Aortic smooth muscle cell (primary cell): ENCODE measurements at places on chromosomes 13 and 19. TPM values are rescaled to one million over a fixed set of nuclear protein-coding genes. Genes with fewer than 3 reads are reported as not detected.

Gene LAMP1
- total RNA-seq: 198 and 206 TPM in 2 replicates

Gene APOC4
- not detected in 2 replicates for total RNA-seq

Gene PRX
- total RNA-seq: 0.92 and 1.2 TPM in 2 replicates

Gene APC2
- 0.13 and 0.19 TPM in 2 replicates for total RNA-seq

Gene ZNF155
- 8.9 and 9.4 TPM in 2 replicates for total RNA-seq

Gene ZNF486
- total RNA-seq: 3.4 and 4.2 TPM in 2 replicates

Gene SUGT1
- total RNA-seq: 35.0 and 42.7 TPM in 2 replicates

Gene COX7A1
- 79.4 and 93.1 TPM in 2 replicates for total RNA-seq

Gene TBCB
- total RNA-seq: 265 and 341 TPM in 2 replicates

Gene SIGLEC8
- total RNA-seq: not detected in 2 replicates

Gene SHISA2
- under 0.01 TPM in 1 of 2 replicates, not detected in the other for total RNA-seq

Gene LILRA6
- not detected in 2 replicates for total RNA-seq

Gene IGSF23
- not detected in 2 replicates for total RNA-seq

Gene NDUFA11
- total RNA-seq: 216 and 293 TPM in 2 replicates

Gene DZIP1
- total RNA-seq: 30.0 and 31.1 TPM in 2 replicates

Gene WASF3
- total RNA-seq: 9.5 TPM in 2 replicates

Gene KLK13
- total RNA-seq: not detected in 2 replicates

Gene THSD1
- total RNA-seq: 5.6 and 6.9 TPM in 2 replicates

Gene MCEMP1
- total RNA-seq: not detected in 2 replicates

Gene ZNF90
- total RNA-seq: 0.92 and 0.99 TPM in 2 replicates

Gene RAB11B
- 63.0 and 81.0 TPM in 2 replicates for total RNA-seq

Gene FLT3LG
- 3.3 and 5.2 TPM in 2 replicates for total RNA-seq

Gene PNMA8A
- 1.2 and 4.8 TPM in 2 replicates for total RNA-seq

Gene CGB2
- total RNA-seq: not detected in 2 replicates

Gene KLK12
- not detected in 2 replicates for total RNA-seq

Gene STOML3
- not detected in 2 replicates for total RNA-seq

Gene ZNF71
- 4.8 and 5.0 TPM in 2 replicates for total RNA-seq

Gene ZSWIM9
- total RNA-seq: 1.4 and 2.1 TPM in 2 replicates

Gene TNFSF11
- total RNA-seq: 0.12 TPM in 1 of 2 replicates, not detected in the other

Gene GARIN5A
- total RNA-seq: 0.26 TPM in 1 of 2 replicates, not detected in the other

Gene LILRA1
- total RNA-seq: not detected in 2 replicates

Gene RPS15
- total RNA-seq: 434 and 444 TPM in 2 replicates

Gene NLRP11
- not detected in 2 replicates for total RNA-seq

Gene GDF15
- 41.1 and 66.9 TPM in 2 replicates for total RNA-seq

Gene C19orf85
- not detected in 2 replicates for total RNA-seq

Gene TRPC4
- 13.1 and 17.2 TPM in 2 replicates for total RNA-seq

Gene TEX101
- total RNA-seq: not detected in 2 replicates

Gene GPR183
- not detected in 2 replicates for total RNA-seq

Gene ZNF793
- 0.87 and 1.6 TPM in 2 replicates for total RNA-seq

Gene CEBPA
- total RNA-seq: under 0.01 TPM in 1 of 2 replicates, not detected in the other
